Activated CD8-positive, alpha-beta T cell treated with anti-CD3 and anti-CD28 coated beads, Interleukin-2, amount 10 ng/mL, durations not matched to agents 7 days and 5 days (primary cell): ENCODE measurements at places on chromosomes 7 and 10.

GRCh38 chr7:134811765-134812164 is 32.3 kb downstream of the CALD1 start:
- DNase-seq, result no peak

- no peak for DNase-seq
Measured at GRCh38 chr7:44889086-44889781, 3.9 kb upstream of the PURB start.

DNA sequence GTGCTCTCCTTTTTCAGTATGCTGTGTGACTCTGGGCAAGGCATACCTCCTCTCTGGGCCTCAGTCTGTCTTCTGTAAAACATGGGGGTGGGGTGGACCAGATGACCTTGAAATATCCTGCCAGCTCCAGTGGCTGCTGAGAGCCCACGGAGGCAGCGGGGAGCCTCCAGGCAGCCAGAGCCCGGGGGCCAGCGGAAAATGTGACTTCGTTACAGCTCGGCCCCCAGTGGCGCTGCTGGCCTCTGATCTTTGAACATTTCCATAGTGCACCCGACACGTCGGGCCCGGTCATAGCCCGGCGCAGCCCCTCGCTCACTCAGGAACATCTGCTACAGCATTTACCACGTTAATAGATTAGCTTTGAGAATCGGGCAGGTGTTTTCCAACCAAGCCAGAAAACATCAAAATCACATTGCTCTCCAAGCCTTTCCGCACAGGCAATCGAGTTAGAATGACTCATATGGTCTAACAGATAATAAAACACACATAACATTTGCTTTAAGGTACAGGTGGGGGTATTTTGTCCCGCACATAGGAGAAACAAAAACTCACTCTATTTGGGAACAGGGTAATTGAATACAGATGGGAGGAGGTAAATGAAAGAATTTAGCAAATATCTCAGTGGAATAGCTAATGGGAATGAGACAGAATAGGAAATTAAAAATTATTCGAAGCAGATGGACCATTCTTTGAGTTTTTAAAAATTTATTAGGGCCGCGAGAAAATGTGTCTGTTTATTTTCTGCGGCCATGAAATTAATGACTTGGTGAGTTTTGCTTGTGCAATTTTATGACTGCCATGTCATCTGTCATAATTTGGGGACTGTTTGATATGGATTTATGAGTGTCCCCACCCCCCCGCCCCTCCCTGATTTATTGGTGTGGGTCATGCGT is 26.3 kb upstream of the COMTD1 start:
- no peak for DNase-seq

DNA sequence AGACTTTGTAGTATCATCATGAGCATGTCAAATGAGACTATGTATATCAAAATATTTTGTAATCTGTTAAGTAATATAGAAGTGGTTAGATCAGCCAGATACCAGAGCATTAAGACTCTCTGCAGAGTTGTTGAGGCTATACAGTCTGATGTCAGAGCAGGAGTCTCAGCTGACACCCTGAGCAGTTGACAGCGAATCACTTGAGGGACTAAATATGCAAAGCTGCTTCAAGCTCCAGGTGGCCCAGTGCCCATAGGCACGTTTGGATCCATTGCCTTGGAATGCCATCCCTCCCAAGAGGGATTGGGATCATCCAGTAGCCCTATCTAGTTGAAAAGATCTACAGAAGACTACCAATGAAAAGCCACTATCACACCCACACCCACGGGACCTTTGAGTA is 210.2 kb downstream of the TAX1BP1 start:
- DNase-seq, result no peak

DNA sequence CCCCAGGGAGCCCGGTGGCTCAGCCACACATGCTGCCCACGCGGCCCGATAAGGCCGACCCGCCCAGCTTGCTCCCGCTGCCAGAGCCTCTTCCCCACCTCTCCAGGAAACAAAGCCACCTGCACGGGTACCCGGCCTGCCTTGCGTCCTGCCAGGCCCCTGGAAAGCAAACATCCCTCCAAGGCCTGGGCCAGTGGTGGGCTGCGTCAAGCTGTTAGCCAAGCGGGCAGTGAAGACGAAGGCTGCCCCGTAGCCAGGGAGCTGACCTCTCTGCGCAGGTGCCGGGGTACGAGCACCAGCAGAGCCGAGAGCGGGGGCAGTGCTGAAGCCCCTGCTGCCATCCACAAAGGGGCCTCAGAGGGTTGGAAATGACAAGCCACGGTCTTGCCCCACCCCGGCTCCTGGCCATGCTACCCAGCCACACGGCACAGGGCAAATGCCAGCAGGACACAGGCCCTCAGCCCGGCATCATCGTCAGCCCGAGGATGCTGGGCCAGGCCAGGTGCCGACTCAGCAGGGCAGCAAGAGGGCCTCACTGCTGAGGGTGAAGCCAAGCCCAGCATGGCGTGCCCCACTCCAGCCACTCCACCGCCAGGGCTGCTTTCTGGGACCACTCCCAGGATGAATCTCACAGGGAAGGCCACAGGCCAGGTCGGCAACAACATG is 140.0 kb downstream of the PTPRN2 start:
- DNase-seq, result no peak

- no peak for DNase-seq
Measured at GRCh38 chr10:44242091-44242490, 142.8 kb downstream of the CXCL12 start.

- DNase-seq, result no peak
Measured at GRCh38 chr10:29615195-29615594, 19.6 kb downstream of the SVIL start.

GRCh38 chr7:157434701-157435100 is 97.9 kb downstream of the DNAJB6 start:
- DNase-seq, result no peak

GRCh38 chr7:159061674-159062212 is 82.9 kb downstream of the VIPR2 start:
- DNase-seq, result no peak

- no peak for DNase-seq
Measured at GRCh38 chr10:4522296-4523000, 303.6 kb upstream of the AKR1E2 start.

DNA sequence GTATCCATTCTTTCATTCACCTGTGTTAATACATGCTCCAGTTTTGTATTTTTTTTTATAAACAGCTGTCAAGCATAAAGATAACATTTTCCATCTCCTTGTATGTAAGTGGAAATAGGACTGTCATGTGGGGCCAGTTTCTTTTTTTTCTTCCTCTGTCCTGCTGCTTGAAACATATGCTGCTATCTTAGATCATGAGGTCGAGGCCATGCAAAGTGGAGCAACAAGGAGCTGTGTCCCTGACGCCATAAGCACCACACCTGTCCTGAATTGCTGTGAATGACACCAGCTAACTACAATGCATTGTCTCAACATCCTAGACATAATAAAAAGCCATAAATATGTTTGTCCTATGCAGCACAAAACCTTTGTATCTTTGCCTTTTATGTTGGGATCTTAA is 37.7 kb upstream of the SLC26A4 start:
- DNase-seq, result no peak
